ENCODE measurements at places on chromosomes 7 and 10.

DNA sequence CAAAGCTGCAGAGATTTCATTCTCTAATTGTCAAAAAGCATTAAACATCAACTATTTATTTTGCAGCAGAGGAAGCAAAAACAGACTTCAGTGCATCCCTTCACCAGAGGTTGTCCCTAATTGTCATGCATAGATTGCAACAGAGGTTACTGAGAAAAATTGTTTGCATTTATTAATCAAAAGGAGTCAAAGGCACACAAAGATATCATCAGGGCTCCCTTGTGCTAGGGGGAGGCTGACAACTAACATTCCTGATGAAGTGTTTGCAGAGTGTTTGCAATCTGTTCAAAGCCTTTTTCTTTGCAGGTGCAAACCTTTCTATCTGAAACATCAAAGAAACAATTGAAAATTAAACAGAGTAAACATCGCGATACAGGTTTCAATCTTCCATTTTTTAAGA is 227.5 kb downstream of the TEX36 start:
- no peak for DNase-seq

GRCh38 chr10:63145782-63146181 is 12.7 kb downstream of the NRBF2 start:
- no peak for DNase-seq

DNA sequence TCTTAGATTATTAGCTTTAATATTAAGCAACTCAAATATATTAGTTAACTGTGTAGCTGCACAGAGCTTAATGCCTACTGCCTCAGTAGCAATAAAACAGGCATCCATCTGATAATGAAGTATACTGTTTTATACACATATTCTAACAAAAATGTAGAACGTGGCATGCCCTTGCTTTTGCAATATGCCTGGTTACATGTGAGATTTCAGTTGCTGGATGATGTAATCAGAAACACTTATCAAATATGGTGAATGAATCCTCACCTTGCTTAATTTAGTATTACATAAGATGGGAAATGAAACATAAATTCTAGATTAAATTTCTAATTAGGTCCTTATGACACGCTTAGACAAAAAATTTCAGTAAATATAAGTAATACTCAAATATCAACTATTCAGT is 8.0 kb downstream of the DNAJC1 start:
- DNase-seq: no peak

DNA sequence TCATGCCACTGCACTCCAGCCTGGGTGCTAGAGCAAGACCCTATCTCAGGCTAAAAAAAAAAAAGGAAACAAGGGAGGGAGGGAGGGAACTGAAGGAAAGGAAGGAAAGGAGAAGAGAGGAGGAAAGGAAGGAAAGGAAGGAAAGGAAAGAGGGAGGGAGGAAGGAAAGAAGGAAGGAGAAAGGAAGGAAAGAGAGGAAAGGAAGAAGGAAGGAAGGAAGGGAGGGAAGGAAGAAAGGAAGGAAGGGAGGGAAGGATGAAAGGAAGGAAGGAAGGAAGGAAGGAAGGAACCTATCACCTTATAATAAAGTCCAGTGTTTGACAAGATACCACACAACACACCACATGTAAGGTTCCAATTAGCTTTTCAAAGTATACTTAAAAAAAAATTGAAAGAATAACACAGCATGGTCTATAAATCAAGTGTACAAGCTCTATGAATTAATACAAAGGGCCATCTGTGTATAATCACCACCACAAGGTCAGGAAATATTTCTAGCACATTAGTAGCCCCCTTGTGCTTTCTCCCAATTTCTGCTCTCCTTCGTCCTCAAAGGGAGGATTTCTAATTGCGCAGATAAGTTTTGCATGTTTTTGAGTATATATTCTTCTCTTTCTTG is 26.4 kb downstream of the RNF216 start:
- DNase-seq: no peak

DNA sequence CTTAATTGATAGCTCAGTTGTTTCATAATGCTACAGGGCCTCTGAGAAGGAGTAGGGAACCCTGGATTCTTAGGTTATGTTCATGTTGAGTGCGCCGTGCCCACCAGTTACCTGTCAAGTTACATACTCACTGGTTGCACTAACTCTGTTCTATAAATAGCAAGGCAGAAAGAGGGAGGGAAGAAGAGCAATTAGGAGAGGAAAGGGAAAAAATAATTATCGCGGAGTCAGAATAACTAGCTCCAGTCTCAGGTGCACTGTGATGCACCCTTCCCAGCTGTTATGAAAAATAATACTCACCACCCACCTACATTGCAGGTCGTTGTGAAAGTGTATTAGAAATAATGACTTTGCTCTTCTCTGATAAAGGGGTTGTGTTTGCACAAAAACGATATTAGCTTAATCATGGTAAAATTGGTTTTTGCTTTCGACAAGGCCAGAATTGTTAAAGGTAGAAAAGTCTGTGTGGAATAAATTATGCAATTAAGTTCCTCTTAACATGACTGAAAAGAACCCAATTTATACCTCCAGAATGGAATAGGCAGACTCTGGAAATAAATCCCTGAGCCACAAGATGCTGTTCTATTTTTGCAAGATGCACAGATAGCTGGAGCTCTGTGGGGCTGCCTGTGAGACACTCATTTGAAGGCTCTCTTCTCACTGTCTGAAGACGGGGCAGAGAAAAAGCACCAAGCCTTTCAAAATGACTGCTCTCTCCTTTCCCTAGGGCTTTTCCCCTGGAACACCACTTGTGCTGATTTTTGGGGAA is 137.6 kb upstream of the PITRM1 start:
- no peak for DNase-seq

GRCh38 chr10:73433538-73433867 is at the start of gene MSS51:
Gene MSS51 (minus strand): TSS chr10:73433561. CDS start chr10:73428284, 5,277 bp downstream.
- no peak for DNase-seq

GRCh38 chr7:100546129-100546925 is 7.3 kb downstream of the AGFG2 start:
- DNase-seq: no peak

GRCh38 chr7:157813741-157814661 is 477.2 kb downstream of the DNAJB6 start:
- no peak for DNase-seq

- DNase-seq: no peak
Observed at GRCh38 chr10:100881556-100882213, 31.1 kb upstream of the SLF2 start.

DNA sequence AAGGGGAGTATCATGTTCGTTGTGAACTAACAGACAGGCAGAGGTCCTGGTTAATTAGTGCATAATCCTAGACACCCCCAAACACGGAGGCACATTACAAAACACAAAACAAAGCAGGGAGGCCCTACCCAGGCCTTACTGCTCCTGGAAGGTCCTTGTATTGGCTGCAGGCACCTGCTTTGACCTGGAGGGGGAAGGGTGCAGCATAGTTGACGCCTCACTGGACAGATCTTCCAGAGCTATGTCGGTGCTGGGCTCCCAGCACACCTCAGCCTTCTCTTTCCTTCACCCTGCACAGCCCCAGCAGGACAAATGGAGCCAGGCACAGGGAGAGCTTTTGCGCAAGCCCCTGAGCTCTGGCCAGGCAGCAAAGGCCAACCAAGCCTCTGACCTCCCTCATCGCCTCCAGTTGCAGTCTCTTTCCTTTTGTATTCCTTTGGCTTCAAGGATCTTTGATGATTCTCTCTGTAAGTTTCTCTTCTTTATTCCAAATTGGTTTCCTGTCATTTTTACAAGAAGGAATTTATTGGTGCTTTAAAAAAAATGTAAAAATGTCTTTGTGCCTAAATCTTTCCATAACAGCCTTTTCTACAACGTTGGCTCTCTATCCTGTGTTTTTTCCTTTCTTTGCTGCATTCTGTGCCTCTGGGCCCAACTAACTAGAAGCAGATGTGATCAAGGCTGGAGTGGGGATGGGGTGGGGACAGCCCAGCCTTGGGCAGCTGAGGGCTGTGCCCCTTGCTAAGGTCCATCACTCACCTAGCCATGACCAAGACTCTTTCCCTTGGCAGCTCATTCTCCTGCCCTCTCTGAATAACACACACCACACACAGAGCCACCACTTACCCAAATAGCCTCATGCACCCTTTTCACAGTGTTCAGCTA is 317.1 kb upstream of the NPVF start:
- no peak for DNase-seq

DNA sequence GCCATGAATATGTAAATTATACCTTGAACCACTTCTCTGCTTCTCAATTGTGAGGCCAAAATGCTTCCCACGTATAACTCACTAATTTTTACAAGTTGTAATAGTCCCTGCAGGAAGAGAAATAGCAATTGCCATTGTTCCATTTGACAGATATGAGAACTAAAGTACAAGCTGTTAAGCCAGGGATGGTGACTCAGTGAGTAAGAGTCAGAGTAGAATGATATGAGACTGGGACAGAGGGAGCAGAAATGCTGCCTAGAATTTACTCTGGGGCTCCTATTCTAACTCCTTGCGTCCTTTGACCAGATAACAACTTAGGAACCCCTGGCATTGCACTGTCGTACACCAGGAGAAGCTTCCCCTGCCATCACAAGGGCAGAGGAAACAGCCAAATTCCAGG is 45.1 kb upstream of the SEPTIN7 start:
- DNase-seq: no peak

DNA sequence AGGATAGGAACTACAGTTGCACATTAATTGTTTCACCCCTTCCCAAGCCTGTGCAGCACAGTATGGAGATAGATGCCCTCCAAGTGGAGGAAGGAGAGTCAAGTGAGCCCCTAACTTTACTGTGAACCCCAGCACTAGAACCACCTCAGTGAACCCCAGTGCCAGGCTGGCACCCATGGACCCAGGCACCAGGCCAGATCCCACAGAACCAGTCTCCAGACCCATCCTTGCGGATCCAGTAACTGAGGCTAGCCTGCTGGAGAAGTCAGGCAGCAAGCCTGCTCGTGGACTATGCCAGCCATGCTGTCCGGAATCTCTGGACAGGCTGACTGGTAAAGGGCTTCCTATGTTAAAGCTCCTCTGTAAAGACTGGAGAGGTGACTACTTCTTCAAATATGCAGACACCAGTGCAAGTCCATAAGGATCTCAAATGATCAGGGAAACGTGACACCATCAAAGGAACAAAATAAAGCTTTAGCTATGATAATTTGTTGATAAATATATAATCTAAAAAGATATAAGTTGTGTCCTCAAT is 27.7 kb downstream of the SHOC2 start:
- DNase-seq: no peak

GRCh38 chr7:28328146-28328545 is 84.2 kb upstream of the CREB5 start:
- no peak for DNase-seq

DNA sequence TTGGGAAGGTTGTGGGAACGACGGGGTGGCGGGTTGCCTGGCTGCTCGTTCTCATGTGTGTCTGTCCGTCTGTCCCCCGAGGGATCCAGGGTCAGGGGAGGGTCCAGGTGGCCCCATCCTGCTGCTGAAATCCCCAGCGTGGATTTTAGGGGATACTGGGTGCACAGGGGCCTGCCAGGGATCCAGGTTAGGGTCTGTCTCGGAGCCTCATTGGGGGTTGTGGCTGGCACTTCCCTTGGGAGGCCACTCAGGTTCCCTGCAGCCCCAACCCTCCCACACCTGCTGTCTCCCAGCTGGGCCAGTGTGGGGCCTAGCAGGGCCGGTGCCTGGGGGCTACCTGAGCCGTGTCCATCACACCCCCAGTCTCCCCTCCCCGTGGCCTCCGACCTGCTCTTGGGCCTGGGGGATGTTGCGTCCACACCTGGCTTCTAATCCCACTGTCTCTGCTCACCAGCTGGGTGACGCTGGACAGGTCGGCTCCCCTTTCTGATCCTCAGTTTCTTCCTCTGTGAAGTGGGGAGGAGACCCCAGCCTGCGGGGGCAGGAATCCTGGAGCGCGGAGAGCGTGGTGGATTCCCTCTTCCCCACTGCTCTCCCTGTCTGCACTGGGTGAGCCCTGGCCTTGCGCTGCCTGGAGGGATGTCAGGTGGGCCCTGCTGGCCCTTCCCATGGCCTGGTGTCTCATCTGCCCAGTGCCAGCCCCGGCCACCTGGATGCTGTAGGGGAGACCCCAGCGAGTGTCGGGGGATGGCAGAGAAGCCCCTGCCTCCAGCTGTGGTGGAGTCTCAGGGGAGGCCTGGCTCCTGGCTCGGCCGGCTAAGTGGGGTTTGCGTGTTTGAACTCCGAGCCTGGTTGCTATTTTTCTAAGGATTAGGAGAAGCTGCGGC is 81.6 kb downstream of the UNCX start:
- DNase-seq: no peak

DNA sequence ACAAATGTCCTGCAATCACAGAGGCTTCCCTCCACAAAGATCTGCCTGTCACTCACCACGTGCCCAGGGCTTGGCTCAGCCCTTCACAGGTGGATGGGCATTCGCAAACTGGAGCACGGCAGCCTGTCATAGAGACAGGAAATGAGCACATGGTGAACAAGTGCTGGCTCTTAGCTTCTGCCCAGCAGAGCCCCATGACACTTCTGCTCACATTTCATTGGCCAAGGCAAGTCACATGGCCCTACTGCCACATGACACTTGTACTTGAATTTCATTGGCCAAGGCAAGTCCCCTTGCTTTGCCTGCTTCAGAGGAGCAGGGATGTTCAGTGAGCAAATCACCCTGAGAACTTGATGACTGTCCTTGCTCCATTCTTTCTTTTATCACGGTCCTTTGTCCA is 110.8 kb upstream of the PPP2R2D start:
- no peak for DNase-seq

DNA sequence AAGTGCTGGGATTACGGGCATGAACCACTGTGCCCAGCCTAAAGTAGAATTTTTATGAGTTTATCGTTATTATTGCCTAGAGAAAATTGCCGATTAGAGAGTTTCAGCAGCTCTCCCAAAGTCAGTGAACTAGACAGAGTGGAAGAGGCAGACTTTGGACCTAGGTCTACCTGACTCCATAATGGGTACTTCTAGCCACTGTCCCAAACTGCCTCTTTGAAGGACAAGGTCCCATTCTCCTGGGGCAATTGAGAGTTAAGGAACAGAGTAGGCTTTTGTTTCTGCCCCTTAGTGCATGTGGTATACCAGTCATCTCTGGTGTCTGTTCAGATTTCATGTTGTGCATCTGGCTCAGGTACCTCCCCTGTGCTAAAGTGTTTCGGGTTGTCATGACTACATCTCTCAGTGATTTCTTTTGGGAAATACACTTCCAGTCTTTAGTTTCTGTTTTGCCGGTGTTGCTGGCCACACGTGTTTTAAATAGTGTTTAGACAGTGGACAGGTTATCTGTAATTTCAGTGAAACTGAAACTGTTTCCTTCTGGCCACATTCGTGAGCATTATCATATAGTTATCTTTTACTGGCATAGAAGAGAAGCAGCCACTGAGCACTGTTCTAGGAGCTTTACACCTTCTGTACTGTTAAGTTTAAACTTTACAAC is 4.7 kb downstream of the TMEM236 start:
- no peak for DNase-seq

DNA sequence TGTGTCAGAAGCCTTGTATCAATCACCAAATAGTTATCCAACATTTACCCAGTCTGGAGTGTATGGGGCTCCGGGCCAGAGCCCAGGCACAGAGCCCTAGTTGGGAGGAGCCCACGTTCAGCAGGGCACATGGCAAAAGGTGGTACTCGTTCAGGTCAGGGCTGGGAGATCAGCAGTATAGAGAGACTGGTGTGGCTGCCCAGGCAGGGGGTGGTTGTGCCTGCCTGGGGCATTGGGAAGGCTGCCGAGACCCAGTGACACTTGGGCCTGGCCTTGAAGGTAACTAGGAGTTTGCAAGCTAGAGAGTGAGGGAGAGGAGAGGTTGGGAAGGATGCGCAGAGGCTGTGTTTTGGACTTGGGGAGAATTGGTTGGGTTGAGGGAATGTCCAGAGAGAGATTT is 48.9 kb upstream of the IGFBP3 start:
- DNase-seq: no peak

Measured in fibroblast of gingiva (primary cell).